Right forelimb (tissue), 1 donor: ENCODE measurements at places on chromosomes 5 and 9.
A peak's percentile ranks its signal among the peaks of the same experiment; 100 is the strongest.

DNA sequence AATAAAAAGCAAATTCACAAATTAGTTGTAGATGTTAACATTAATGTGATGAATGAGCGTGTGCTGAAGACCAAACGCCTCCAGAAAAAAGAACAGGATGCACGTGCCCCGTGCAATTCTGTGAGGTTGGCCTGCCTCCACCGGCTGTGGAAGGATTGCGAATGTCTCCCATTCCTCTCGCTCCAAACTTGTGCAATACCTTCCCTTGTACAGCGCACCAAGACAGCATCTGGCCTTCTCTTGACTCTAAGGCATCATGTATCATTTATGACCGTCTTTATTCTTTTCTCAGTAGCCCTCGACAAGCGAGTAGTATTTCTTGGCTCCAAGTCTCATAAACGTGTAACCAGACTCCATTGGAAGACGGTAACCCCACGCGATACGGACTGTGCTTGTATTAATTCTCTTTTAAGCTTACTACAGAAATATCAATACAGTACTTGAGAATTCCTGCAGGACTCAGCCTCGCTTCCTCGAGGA, 1.5 kb upstream of the TESK1 start:
- DNase-seq, result peak; percentile 75

- no peak for DNase-seq
Measured at GRCh38 chr9:33177086-33177485, 9.9 kb upstream of the B4GALT1 start.

GRCh38 chr5:150783422-150783928, 4.9 kb downstream of the SMIM3 start:
- DNase-seq, result peak; percentile 65

- no peak for DNase-seq
Measured at GRCh38 chr5:151923866-151924476, 680 bp downstream of the GLRA1 start.

DNA sequence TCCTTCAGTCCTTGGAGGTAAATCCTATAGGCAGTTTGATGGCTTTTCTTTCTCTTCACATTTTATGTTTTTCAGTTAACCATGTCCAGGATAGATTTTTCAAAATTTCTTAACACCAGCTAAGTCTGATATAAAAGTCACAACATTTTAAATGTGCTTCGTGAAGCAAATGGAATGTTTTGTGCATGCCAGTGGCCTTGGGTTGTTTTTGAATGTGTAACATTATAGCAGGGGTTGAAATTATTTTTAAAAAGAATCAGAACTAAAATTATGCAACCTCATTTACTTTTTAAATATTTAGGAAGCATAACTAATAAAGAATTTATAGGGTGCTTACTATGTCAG, 201.1 kb downstream of the ARHGEF28 start:
- no peak for DNase-seq
